ENCODE measurements at places on chromosomes 3 and 15.

DNA sequence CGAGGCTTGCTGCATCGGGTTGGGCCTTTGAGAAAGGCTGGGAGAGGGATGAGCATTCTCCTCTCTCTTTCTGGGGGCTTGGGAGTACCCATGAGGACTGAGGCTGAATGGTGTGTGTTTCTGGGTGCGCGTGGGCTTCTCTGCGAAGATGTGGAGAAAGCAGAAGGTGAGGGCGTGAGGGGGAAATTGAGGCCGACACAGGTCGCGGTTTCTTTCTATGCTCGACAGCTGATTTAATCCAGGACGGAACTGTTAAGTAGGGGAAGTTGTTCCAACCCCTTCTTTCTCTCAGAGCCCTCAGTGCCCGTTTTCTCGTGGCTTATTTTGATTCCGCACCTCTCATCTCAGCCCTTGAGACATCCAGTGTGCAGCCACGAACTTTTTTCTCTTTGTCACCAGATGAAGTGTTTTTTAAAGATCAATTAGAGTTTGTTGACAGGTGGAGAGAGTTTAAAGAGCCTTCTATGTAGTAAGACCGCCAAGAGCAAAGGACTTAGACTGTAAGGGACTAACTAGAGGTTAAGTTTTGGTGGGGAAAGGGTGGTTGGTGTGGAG, 711 bp downstream of the STARD9 start:
- no peak for DNase-seq

DNA sequence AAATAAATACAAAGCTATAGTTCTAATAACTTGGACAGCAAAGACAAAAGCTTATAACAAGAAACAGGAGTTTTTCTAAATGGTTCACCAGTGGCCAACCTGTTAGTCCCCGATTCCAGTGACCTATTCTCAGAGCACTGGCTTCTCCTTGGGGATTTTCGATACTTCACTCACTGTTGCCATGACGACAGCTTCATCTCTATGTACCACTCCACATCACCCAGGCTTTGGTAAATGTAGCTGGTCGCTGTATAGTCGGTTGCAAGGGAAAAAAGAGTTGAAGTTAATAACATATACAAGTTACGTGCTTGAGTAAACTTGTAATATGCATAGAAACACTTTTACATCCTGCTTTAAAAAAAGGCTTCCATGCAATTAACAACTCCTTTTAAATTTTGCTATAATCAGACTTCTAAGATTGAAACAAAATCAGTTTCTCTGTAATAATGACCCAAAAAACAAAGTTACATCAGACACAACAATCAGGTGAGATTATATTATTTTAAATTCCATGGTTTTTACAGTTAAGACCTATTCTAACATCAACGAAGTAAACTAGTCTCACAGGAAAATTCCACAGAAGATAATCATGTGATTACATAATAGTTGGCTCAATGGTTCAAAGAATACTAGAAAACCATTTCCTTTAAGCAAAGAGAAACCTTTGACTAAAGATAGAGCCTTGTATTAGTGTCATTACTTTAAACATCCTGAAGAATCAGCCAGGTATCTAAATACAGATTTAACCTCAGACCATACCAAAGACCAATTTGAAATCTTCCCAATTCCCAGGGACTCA, 2.9 kb downstream of the CCNL1 start:
- no peak for DNase-seq

DNA sequence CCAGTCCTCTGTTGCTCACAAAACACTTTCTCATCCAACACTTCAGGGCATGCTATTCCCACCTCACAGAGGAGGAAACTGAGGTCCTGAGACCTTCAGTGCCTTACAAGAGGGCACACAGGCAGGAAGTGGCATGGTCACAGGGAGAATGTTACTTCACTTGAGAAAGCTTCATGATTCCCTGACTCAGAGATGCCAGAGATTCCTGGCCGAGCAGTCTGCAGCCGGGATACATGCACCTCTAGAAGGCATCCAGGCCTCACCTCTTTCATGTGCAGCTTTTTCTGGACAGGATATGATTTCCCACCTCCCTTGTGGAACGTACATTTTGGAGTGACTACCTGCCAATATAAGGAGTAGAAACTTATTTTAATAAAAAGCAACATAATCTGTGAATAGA, 2.8 kb upstream of the SST start:
- DNase-seq = no peak

DNA sequence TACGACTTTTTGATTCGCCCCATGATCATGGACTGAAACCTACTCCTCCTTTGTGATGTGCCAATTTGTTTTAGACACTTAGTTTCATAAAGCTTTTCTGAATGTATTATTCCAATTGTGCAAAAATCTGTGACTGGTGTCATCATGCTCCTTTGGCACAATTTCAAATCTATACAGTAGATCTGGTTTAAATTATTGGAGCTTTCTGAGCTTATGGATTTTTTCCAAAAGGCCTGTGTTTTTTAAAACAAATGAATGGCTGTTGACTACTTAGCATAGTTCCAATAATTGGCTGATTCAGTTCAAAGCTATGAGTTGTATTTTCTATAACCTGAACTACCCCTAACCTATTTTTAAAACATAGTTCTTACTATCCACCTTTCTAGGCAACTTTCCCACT, 282.7 kb downstream of the CNTN3 start:
- DNase-seq = no peak

- no peak for DNase-seq
Observed at GRCh38 chr15:62430552-62430951, 265.5 kb upstream of the C2CD4B start.

GRCh38 chr3:127114337-127115070, 78.4 kb upstream of the PRR23E start:
- DNase-seq = no peak

DNA sequence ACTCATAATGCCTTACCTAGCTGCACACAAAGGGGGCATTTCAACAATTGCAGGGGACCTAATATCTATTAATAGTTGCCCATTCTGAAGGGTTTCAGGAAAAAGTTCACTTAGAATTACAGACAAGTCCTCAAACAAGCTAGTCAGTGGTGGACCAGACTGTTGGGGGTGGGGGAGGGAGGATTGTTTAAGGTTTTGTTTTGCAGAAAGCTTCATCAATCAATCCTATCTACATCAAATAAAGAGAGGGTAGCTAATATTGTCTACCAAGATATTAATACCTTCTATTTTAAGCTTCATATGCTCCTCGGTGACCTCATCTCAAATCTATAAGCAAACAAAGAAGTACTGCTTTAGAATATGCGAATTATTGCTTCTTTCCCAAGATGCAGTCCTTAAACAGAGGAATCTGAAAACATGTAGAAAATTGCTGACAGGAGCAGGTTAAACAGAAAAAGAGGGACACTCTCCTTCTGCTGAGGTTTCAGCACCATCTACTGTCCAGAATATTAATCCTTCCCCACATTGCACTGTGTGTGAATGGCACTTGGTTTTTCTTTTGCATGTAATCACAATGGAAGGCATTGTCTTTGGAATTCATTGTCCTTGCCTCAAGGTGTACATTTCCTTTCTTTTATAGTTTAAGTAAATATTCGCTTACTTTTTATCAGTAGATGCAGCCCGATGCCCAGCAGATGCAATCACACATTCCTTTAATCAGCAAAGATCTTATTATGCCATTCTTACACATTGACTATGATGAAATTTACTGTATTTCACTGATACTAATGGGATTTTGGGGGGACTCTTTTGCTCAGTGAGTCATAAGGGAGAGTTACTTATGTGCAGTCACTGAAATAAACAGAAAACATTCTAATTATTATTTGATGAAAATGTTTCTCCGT, 94.7 kb downstream of the IL5RA start:
- no peak for DNase-seq

- DNase-seq = no peak
Observed at GRCh38 chr15:100437261-100437660, 91.5 kb downstream of the CERS3 start.

- DNase-seq = no peak
Observed at GRCh38 chr3:124295362-124295761, 303.4 kb upstream of the ROPN1 start.

- no peak for DNase-seq
Observed at GRCh38 chr3:139251529-139251928, 92.3 kb upstream of the MRPS22 start.

DNA sequence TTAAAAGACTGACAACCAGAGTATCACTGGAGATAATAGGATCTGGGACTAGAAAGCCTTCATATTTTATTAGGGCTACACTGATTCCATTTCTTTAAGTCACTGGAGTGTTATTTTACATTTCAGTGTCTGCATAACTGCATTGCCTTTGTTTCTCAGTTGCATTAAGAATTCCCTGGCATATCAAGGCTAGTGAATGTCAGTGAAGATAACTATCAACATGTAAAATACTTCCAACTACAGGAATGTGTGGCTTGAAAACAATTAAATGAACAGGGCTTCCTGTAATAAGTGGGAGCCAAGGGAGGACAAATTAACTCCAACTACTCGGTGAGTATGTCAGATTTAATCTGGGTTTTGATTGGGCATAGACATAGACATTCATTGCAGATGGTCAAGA, 628.5 kb downstream of the ROBO2 start:
- no peak for DNase-seq

DNA sequence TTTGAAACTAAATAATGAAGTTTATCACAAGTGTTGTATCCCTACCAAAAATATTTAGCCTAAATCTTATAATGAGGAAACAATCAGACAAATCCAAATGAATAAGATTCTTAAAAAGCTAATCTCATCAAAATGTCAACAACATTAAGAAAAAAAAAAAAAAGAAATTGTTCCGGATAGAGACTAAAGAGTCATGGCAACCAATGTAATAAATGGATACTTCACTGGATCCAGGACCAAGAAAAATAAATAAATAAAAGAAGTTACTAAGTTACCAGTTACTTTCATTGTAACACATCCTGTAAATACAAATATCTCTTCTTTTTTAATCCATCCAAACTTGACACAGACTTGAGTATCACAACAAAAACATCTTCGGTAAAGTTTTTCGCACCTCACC, 607 bp downstream of the MRPL47 start:
- DNase-seq = no peak

DNA sequence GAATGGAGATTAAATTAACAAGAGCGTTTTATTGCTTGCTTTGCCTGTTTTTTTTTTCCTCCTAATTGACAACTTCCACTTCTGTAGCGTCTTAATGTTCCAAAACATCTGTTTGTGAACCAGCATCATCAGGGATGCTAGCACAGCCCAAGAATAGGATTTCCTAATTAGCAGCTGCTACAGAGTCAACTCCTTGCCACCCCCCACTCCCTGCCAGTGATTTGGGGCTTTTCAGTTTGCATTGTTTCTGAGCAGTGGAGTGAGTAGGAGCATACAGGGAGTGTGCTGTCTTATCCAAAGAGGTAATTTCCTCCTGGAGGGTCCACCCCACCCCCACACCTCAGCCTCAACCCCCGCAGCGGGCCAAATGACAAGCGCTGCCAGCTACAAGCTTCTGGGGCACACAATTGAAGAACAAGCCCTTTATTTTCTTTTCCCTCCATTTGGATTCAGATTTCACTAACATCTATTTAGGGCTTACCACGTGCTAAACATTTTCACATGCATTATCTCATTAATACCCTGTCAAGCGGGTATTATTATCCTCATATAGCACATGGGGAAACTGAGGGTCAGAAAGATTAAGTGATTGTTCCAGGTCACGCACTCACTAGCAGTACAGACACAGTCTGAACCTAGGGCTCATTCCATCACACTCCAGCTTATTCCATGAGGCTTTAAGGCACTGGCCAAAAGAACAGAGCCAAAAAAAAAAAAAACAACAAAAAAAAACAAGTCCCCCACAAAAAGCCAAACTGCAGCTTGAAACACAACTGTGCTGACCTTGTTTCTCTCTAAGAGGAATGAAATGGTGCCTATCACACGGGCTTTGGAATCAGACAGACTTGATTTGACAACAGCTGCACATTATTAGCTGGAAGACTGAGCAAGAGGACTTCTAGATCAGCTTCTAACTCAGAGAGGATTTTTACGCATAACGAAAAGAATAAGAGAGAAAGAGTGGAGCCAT, 16.4 kb downstream of the HEG1 start:
- no peak for DNase-seq

GRCh38 chr15:82880704-82881103, 71.3 kb downstream of the WHAMM start:
- no peak for DNase-seq

DNA sequence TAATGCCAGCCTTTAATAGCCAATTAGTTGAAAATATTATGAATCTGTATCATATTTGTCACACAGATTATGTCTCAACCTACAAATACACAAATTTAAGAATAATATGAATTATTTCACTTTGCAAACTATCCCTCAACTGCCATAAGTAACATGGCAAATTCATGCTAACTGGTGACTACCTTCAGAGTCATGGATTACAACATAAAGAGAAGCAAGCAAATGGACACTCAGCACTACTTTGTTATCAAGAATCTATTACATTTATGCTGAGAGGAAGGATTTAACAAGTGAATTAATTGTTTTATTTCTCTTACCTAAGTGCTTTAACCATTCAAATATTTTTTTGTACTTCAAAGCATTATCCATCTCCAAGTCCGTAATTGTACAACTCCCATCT, 103.1 kb upstream of the BCL6 start:
- no peak for DNase-seq

DNA sequence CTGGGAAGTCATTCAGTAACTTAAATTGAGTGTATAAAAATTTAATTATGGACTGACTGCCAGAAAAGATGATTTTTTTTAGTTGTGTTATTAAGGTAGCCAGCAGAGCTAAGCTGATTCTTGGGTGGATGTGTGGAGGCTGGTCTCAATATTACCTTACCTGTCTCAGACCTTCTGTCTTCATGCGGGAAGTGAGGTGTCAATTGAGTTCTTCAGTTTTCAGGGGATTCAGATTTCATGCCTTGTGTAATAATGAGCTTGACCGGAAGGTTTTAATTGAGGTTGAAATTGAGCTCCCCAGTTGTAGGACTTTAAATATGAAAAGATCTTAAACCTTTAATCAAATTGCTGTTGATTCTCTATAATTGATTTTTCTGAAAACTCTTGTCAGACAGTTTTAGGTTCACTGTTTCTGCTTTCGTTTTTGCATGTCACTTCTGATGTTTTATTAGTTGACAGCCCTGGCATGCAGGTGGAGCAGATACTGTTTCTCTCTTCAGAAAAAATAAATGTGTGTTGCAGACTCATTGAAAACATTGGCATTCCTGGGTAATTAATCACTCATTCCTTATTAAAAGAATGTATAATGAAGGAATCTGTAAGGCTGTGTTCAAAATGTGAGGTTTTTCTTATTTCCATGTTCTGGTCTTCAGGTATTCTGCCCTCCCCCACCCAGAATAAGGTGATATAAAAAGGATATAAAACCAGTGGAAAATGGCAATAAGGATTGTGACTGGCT, 54.5 kb downstream of the PSMD6 start:
- DNase-seq = no peak

- no peak for DNase-seq
Observed at GRCh38 chr3:11498177-11498576, 145.5 kb downstream of the VGLL4 start.

DNA sequence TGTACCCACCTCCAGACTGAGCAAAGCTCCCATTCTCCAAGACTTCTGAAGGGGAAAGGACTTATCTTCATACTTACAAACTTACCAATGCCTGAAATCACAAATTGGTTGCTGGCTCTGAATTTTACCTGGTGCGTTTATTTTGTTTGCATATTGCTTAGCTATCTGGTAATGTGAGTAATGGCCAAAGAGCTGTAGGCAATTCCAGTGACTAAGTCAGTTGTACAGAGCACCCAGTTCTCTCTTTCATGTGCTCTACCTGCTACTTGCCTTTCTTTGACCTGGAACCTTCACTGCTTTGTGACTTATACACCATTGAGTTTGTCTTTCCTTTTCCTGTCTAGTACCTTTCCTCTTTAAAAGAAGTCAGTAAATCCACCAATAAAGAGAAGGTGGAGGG, 755.9 kb upstream of the LMCD1 start:
- DNase-seq = no peak

GRCh38 chr3:185837414-185837813, 12.6 kb upstream of the IGF2BP2 start:
- no peak for DNase-seq

- DNase-seq = no peak
Observed at GRCh38 chr3:108554913-108555571, 34.2 kb downstream of the CIP2A start.
